ENCODE measurements at places on chromosomes 11 and 22.
A peak's percentile ranks its signal among the peaks of the same experiment; 100 is the strongest.

DNA sequence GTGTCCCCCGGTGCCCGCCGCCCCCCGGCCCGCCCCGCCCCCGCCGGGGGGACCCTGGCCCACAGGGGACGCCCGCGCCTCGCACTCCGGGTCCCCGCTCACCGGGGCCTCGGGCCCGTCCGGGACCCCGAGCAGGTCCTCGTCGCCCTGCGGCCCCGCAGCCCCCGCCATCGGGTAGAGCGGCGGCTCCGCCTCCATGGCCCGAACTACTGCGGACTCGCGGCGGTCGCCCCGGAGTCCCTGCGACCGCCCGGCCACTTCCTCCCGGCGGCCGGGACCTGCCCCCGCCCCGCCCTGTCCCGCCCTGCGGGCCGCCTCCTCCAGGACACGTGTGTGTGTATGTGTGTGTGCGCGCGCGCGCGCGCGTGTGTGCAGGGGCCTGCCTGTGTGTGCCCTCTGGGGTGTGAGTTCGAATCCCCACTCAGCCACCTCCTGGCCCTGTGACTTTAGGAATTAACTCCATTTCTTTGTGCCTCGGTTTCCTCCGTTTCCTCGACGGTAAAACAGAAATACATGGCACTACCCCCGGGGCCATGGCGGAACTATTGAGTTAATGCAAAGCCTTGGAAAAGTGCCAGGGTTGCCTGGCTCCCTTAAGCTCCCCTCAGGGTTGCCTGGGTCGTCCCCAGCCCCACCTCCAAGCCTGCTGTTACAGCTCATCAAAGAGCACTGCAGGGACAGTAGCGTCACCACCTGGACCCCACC is at the start of gene UNC93B1:
Gene UNC93B1 (minus strand): TSS at position 252 of the 705 bp plus-strand sequence. CDS start 54 bp downstream, at position 198.
- peak; percentile 77 for DNase-seq

- DNase-seq: peak; percentile 10
These were observed 120.1 kb upstream of the OR9Q1 start for GRCh38 chr11:57903441-57904123.

- no peak for DNase-seq
These were observed 48.8 kb upstream of the TOP3B start for GRCh38 chr22:22031183-22031945.

GRCh38 chr11:23957314-23957713 is 539.5 kb upstream of the LUZP2 start:
- peak; percentile 51 for DNase-seq

DNA sequence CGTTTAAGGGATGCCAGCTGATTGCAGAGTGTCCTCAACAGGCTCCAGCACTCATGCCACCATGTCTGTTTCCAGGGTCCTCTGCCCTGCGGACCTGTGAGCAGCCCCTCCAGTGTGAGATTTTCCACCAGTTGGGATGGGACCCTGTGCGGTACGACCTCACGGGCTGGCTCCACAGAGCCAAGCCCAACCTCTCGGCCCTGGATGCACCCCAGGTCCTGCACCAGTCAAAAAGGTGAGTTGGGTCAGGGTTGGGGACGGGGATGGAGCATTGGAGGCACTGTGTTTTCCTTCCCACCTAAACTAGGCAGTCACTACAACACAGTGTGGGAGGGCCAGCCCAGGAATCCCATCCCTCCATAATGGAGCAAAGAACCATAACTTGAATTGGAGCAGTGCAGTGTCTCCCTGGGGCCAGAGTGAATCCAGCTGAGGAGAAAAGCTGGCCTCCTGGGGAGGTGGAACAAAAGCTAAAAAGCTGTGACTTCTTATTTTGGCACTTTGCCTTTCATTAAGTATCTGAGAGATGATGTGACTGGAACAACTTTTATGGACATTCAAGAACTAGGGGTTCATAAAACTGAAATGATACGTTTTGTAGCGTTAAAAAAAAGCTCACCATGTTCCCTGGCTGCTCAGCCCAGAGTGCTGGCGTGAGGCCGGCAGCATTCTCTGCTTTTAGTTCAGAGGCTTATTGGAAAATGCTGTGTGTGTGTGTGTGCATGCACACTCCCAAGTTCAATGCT is 101.8 kb downstream of the MYO18B start:
- DNase-seq: no peak

DNA sequence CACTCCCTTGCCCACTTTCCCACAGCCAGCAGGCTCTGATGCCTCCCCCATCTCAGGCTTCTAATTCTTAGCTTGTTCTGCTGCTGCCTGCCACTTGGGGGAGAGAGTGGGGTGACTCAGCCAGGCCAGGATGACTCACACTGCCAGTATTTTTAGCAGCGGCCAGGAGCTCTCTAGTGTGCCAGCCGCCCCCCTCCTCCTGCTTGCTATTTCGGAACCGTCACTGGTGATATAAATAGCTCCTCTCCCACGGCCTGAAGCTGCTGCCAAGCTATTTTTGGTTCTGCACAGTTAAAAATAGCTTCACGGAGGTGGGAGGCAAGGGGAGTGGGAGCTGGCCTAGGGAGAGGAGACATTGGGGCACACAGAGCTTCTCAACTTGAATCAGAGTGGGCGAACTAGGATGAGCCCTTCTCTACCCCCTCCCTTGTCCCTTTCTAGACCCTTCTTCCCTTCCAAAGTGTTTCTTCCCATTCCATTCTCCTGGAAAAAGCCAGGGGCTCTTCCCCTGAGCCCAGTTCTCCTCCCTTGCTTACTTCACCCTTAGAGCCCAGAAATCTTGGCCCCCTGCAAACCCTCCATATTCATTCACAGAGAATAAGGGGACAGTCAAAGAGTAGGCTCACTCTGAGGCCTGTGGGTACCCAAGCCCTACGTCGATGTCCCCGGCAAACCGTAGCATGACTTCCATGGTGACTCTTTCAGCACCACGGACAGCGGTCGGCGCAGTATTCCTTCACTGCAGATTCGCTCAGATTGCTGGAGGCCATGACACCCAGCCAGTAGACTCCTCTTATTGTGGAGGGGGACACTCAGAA is 2.5 kb upstream of the NPAS4 start:
- peak; percentile 97 for DNase-seq

DNA sequence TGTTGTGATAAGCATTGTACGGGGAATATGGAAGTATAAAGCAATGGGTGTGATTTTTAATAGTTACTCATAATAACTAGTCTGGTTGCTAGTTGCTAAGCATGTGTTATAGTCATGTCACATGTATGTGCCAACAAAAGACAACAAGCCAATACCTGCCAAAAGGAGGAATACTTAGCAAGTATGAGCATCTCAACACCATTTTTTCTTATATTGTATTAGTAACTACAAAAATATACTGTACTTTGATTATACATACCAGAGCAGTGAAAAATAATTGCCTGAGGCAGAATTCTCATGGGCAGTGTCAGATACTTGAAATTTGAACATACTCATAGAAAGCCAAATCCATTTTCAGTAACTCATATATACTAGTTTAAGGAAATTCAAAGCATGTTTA is 62.4 kb upstream of the ALKBH3 start:
- no peak for DNase-seq

DNA sequence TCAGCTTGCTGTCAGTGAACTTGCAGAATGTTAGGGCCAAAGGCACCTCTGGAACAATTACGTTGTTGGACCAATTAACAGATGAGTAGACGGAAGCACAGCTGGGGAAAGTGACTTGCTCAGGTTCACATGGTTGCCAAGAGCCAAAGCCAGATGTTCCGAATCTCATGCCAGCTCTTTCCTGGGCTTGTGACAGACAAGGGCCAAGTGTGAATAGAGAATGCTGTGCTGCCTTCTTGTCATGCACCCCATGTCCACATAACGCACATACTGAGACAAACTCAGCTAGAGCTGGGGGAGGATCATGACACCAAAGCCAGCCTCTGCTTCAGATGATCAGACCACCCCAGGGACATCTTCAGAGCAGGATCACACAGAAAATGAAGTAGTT is 616.3 kb downstream of the INSC start:
- DNase-seq: no peak

DNA sequence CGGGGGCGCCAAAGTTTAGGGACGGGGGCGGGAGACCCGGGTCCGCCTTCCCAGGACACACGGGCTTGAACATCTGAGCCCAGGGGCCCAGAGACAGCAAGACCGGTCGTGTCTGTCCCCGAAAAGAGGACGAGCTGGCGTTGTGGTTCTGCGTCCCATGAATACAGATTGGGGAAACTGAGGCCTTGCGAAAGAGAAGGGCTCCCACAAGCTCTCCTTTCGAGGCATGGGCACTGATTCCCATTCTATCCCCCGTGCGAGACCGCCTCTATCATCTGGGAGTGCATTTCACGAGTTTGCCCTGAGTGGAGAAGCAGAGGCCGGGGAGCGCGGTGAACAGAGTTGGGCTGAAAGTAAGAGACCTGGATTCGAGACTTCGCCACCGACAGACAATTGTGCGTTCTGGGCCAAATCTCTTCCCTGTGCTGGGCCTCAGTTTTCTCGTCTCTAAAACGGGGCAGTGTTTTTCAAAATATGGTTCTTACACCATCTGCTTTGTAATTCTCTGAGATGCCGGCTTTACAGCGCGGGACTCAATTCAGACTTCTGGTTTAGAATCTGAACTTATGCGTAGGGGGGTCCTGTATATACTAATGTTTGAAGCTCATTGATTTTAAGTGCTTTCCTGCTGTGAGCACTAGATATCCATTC is 471 bp downstream of the RNF185 start:
- peak; percentile 29 for DNase-seq

DNA sequence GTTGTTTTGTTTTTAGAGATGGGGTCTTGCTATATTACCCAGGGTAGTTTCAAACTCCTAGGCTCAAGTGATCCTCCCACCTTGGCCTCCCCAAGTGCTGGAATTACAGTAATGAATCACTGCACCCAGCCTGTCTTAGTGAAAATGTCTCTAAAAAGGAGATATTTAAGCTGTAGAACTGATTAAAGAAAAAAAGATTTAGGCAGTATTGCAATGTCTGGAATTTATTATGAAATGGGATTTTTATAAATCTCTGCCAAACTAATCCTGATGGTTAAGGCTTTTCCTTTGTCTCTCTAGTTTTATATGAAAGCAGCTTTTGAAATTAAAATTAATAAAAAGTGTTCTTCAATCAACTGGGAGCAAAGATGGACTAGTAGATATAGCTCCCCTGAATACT is 2.1 kb downstream of the PLAAT3 start:
- no peak for DNase-seq

DNA sequence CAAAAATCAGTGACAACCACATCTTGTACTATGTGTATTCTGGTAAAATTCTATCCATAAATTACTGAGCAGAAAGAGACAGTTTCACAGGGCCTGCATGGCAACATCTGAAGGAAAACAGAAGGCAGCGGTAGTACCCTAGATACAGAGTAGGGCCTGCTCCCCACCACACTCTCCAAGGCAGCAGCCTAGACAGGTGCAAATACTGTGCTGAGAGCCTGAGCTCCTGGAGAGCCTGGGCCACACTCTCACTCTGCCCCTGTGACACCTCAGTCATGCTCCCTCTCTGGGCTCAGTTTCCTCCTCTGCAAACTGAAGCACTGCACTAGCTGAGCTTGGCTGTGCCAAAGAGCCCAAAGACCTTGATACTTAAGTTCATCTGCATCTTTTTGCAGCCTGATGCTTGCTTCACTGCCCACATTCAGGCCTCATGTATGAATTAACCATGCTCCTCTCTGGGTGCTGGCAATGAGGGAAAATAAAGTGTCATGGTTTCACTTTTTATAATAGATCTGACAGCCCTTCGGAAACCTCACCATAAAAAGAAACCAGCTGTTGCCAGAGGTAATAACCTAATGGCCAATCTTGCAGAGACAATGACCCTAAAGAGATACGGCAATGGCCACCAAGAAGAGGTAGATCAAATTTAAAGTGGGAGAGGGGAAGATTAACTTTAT is 104.7 kb downstream of the PLEKHA7 start:
- no peak for DNase-seq

- DNase-seq: peak; percentile 32
These were observed 18.4 kb downstream of the FAM118B start for GRCh38 chr11:126229858-126230540.

DNA sequence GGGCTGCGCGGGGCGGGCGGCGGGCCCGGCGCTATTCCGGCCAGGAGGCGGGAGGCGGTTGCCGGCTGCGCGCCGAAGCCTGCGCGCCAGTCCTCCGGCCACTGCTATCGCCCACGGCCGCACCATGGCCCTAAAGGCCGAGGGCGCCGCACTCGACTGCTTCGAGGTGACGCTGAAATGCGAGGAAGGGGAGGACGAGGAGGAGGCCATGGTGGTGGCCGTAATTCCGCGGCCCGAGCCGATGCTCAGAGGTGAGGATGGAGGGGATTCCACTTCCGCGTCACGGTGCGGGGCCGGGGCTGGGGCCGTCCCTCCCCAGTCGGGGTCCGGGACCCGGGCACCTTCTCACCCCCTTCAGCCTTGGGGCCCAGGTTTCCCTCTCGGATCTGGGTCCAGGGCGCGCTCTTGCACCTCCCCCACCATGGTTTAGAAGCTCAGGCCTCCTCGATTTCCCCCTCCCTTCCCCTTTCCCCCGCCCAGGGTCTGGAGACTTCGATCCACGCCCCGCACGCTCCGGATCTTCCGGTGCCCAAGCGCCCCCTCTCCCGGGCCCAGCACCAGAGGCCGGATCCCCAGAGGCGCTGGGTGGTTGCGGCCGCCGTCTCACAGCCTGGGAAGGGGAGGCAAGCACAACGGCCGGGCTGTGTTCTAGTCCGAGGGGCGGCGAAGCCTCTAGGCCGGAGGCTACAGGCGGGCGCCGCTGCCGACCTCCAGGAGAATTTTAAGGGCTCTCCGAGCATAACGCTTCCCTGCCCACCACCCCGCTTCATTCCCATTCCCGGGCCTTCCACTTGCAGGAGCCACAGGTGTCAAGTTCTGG is 517 bp downstream of the SPINDOC start:
- DNase-seq: peak; percentile 67

All from fibroblast of lung (primary cell).